Bronchus fibroblast of lung (primary cell): ENCODE measurements at places on chromosomes 2 and 18. TPM values are rescaled to one million over a fixed set of nuclear protein-coding genes. Genes with fewer than 3 reads are reported as not detected.

The IL36RN gene
- not detected in 2 replicates for total RNA-seq

The ADD2 gene
- under 0.01 and 0.59 TPM in 2 replicates for total RNA-seq

The PRLH gene
- total RNA-seq = not detected in 2 replicates

The C2orf78 gene
- not detected in 2 replicates for total RNA-seq

The MRO gene
- total RNA-seq = 0.30 TPM in 1 of 2 replicates, not detected in the other

The COL5A2 gene
- 182 and 192 TPM in 2 replicates for total RNA-seq

The IL1RL1 gene
- 0.17 and 0.89 TPM in 2 replicates for total RNA-seq

The SERPINB13 gene
- not detected in 2 replicates for total RNA-seq

The SYT4 gene
- total RNA-seq = not detected in 2 replicates

The ABCG5 gene
- not detected in 2 replicates for total RNA-seq

The YES1 gene
- 103 and 111 TPM in 2 replicates for total RNA-seq

The GAREM1 gene
- total RNA-seq = 2.2 and 3.0 TPM in 2 replicates

The NTSR2 gene
- not detected in 2 replicates for total RNA-seq

The ST6GAL2 gene
- total RNA-seq = under 0.01 TPM in 2 replicates

The APCDD1 gene
- 2.2 and 3.5 TPM in 2 replicates for total RNA-seq

The EMX1 gene
- not detected in 2 replicates for total RNA-seq

The CRYGD gene
- not detected in 2 replicates for total RNA-seq

The HTR2B gene
- total RNA-seq = under 0.01 and 0.30 TPM in 2 replicates

The EFEMP1 gene
- total RNA-seq = 216 and 229 TPM in 2 replicates

The FLACC1 gene
- total RNA-seq = not detected in 2 replicates

The SIGLEC15 gene
- total RNA-seq = 0.67 and 1.3 TPM in 2 replicates

The CFAP53 gene
- under 0.01 and 0.34 TPM in 2 replicates for total RNA-seq

The RAPH1 gene
- 3.6 and 6.2 TPM in 2 replicates for total RNA-seq

The PSMA8 gene
- total RNA-seq = not detected in 2 replicates

The KCNJ13 gene
- not detected in 2 replicates for total RNA-seq

The MAP3K19 gene
- not detected in 2 replicates for total RNA-seq

The MYOM1 gene
- total RNA-seq = 0.15 TPM in 1 of 2 replicates, not detected in the other

The VIT gene
- not detected in 2 replicates for total RNA-seq

The ANKRD23 gene
- total RNA-seq = 0.84 and 0.89 TPM in 2 replicates

The FTCDNL1 gene
- 0.30 and 1.2 TPM in 2 replicates for total RNA-seq

The ACADL gene
- under 0.01 TPM in 1 of 2 replicates, not detected in the other for total RNA-seq

The HOXD8 gene
- total RNA-seq = not detected in 2 replicates

The TMEFF2 gene
- 17.0 and 19.3 TPM in 2 replicates for total RNA-seq

The GALR1 gene
- total RNA-seq = not detected in 2 replicates

The ARHGEF4 gene
- 1.6 and 2.7 TPM in 2 replicates for total RNA-seq

The STAT4 gene
- under 0.01 and 0.15 TPM in 2 replicates for total RNA-seq
